NCI-H774 (cell line): ENCODE measurements at places on chromosomes 5 and 9.

DNA sequence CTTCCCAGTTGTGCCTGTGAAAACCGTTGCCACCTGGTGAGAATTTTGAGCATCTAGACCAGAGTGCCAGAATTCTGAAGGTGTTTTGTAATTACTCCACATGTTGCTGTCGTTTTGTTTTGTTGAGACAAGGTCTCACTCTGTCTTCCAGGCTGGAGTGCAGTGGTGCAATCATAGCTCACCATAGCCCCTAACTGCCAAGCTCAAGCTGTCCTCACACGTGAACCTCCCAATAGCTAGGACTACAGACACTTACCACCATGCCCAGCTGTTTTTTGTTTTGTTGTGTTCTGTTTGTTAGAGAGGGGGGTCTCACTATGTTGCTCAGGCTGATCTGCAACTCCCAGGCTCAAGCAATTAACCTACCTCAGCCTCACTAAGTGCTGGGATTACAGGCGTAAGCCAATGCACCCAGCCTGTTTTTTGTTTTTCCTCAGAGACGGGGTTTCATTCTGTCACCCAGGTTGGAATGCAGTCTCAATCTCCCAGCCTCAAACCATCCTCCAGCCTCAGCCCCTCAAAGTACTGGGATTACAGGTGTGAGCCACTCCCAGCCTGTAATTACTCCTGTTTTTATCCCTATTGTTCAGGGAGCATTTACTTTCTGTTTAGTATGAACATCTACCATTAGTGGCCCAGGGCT lies 121.1 kb upstream of the DMRT1 start:
- DNase-seq = no peak

GRCh38 chr5:122756264-122756911 lies 18.5 kb upstream of the SNX2 start:
- no peak for DNase-seq

- no peak for DNase-seq
Observed at GRCh38 chr5:149128023-149128875, 13.0 kb upstream of the ABLIM3 start.

DNA sequence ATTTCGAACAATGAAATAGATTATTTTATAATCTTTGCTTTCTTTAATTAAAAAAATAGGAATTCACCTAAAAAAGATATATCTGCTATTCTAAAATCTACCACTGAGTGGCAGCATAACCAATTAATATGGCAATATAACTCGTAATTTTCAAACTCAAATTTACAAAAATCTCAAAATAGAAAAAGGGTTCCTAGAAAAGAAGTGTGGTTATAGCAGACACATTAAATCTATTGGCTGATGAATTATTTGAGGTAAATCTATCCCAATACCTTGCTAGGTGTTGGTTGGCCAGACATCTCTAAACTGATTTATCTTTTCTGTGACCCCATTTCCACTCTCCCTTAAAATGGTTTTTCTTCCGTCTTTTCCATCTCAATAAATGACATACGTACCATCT lies 30.2 kb upstream of the NRG2 start:
- DNase-seq = no peak

DNA sequence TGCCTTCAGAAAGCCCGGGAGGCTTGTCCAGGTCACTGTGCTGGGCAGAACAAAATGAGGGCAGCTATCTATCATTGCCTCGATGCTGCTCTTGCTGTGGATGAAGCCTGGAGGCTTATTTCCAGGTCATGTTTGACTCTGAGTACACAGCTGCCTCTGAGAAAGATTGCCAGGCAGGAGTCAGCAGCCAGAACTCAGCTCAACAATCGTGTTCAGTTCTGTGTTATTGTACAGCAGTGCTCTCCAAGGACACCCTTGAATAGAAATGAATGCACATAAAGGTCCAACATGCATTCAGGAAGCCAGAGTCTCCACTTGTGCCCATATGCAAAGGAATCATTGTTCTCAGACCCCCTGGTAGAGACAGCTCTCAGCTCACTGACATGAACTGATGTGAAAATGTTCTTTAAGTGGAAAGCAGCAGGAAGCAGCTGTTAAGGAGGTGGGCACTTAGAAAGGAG lies 61.7 kb upstream of the ZFR start:
- DNase-seq = peak; percentile 39

GRCh38 chr9:3793971-3794383 lies 268.2 kb upstream of the RFX3 start:
- peak; percentile 43 for DNase-seq

DNA sequence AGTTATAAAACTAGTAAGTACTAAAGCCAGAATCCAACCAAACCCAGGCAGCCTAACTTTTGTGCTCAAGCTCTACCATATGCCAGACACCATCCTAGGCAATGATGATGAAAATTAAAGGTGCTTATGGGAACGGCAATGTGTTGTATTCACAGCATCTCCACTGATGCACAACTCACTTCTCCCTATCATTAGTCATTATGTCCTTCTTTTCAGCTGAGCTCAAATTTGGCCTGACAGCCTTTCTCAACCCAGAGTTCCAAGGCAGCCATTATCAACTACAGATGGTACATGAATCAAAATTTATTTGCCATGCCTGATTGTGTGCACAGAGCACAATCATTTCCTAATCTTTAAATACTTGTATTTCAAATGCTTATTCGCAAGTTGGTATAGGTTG lies 121.6 kb upstream of the TNPO1 start:
- no peak for DNase-seq

GRCh38 chr9:136849960-136850865 lies 1.0 kb downstream of the PHPT1 start:
- no peak for DNase-seq

GRCh38 chr5:170308686-170309085 lies 11.1 kb upstream of the LCP2 start:
- DNase-seq = no peak

GRCh38 chr5:174571662-174572397 lies 152.6 kb upstream of the MSX2 start:
- no peak for DNase-seq

DNA sequence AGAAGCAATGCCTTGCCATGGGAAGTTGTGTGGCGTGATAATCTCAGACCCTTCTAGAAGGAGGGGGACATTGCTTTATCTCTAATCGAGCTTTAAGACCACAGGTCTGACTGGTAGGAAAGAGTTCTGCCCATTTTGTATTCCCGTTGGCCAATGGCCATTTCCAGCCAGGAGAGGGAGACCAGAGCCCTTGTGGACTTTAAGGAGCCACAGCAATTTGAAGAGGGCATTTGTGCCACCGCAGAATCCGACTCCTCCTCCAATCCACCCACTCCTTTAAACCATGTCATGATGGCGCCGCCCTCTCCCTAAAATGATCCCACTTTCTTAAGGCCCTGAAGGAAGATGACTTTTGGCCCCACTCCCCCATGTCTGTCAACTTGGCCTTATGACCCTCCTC lies 560.5 kb upstream of the ADAMTS16 start:
- DNase-seq = no peak

DNA sequence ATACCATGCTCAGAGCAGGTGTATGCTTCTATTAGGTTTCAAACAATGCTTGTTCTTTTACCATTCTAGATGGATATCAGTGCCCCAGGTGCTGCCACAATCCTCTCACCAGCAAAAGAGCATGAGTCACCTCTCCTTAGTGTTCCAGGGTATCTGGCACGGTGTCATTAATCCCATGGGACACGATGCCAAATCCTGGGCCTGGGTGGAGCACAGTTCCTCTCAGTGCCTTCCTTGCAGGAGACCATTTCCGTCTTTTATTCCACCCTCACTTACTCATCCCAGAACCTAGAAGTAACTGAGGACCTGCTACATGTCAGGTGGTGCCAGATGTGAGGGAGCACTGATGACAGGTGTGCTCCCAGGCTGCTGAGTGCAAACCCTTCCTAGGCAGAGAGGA lies 1.3 kb upstream of the OR13J1 start:
- DNase-seq = no peak

DNA sequence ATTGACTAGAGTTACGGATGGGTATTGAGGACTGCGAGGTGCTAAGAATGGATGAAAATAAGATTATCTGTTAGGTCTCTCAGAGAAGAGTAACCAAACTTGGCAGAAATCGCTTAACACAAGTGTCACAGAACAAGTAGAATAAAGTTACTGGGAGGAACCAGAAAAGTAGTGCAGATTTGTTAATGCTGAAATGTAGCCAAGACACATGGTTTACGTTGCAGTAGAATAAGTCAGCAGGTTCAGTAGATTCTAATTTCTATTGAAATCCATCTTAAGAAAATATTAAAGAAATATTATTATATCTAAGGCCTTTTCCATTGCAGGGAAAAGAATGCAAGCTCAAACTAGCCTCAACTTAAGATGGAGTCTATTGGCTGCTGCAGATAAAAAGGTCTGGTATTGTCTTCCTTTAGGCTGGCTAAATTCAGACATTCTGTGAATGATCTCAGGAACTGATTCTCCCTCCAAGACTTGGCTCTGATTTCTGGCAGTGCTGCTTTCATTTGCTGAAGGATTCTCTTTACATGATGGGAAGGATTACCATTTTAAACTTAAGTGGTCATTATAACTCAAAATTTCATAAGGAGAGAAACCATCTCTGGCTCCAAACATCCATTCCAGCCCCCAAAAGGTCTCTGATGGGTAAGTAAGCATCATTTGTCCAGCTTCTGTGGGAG lies 314.9 kb downstream of the MARCHF11 start:
- DNase-seq = no peak

DNA sequence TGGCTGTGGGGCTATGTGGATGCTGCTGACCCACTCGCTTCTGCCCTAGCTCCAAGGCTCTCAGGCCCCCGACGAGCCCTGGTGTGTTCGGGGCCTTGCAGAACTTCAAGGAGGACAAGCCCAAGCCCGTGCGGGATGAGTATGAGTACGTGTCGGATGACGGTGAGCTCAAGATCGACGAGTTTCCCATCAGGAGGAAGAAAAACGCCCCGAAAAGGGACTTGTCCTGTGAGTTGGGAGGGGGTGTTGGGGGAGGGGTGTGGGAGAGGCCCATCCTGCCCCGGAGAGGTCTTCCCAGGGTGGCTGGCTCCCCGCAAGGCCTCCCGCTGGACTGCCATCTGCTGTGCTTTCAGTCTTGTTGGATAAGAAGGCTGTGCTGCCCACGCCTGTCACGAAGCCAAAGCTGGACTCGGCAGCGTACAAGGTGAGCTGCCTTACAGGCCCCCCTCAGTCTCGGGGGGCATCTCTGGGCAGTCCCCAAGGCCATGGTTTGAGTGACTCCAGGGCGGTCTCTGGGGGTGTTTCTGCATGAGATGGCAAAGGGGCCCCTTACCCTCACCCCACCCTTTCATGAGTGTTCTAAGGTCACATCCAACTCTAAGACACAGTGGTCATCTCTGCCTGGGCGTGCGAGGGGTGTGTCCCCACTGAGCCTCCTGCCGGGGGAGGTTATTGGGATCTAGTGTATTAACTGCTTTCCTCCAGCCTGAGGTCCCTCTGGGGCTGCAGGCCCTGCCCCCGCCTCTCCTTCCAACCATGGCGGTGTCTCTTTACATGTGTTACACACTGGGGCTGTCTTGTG lies 89.5 kb downstream of the PHF2 start:
- no peak for DNase-seq

GRCh38 chr9:6764011-6764410 lies 6.2 kb downstream of the KDM4C start:
- DNase-seq = no peak

DNA sequence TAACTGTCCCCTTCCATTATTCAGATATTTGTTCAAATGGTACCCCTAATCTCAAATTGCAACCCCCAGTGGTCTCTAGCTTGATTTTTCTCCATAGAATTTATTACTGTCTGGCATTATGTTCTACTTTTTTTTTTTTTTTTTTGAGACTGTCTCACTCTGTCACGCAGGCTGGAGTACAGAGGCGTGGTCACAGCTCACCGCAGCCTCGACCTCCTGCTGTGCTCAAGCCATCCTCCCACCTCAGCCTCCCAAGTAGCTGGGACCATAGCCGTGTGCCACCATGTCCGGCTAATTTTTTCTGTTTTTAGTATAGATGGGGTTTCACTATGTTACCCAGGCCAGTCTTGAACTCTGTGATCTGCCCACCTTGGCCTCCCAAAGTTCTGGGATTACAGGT lies 2.0 kb upstream of the REEP5 start:
- no peak for DNase-seq

DNA sequence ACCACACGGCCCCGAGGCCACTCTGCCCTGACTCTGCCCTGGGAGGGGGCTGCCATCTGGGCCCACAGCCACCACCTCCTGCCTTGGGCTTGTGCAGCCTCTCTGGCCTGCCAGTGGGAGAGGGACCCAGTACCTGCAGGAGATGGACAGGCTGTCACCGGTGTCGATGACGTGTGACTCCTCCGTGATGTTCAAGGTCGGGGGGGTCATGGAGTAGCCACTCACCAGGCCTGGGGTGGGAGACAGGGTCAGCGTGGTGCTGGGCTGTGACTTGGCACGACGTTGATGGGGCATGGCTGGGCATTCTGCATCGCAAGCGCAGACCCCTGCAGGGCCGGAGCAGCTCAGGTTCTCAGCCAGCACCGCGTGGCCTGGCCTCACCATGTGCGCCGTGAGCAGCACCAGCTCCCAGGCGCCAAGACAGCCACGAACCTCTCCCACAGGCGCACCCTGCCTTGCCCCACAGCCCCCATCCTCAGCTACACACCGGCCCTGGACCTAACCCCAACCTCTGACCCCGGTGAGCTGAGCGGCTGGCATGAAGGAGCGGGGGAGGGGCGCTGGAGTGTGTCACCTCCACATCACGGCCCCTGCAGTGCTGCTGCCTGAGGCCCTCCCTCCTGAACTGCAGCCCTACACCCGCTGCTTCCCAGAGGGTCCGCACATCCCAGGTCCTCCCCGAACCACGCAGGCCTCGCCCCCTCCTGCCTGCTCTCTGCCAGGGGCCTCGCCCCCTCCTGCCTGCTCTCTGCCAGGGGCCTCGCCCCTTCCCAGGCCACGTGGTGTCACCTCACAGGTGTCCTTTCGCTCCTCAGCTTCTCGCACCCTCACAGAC lies 17.6 kb downstream of the FLT4 start:
- no peak for DNase-seq

- no peak for DNase-seq
Observed at GRCh38 chr9:110351009-110351467, 13.4 kb upstream of the TXNDC8 start.
